ENCODE measurements at places on chromosomes 11 and 22.

GRCh38 chr11:95499516-95500135 is 268.6 kb upstream of the SESN3 start:
- no peak for DNase-seq

GRCh38 chr11:92810423-92811064 is 158.9 kb upstream of the MTNR1B start:
- DNase-seq, result no peak

DNA sequence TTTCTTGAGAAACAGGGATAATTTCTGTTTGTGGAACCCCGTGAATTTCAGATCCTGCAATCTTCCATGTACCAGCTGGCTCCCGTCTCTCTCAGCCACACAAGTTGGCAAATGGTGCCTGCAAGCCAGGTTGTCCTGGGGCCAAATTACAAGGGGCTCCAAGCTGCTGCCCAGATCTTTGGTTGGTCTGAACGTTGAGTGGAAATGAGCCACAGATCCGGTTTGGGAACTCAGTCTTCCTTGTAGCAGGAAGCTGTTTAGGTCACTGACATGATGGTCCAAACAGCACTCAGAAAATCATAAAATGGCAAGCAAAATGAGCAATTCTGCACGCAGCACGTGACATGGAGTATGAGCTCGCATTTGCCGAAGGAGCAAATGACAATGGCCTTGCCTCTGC is 1496.4 kb downstream of the TBC1D22A start:
- DNase-seq, result no peak

DNA sequence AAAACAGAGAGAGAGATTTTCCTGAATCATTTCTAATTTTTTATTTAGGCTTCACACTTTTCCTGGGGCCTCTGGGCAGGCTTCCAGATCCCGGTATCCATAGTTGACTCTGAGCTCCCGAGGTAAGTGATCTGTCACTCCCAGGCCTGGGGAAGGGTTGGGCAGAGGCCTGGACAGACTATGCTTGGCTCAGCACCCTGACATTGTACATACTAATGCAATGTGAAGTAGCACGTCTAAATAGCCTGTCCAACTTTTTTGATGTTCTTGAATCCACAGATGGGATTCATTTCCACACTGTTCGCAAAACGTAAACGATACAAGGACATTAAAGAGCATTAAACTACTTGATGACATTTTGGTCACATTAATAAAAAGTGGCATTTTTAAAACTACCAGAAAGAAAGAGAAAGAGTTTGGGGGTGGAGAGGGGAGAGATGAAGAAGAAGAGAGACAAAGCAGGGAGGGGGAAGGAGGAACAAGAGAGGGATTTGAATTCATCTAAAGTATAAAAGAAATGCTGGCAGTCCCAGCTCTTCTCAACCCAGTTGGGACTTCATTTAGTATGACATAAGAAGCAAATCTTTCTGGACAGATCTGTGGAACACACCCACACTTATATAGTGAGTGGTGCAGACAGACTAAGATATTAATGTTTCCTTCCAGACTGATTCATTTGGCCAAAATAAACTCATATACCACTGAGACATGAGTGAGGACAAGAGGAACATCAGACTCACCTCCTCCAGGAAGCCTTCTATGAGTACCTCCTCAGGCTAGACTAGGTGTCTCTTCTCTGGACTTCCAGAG is 514.2 kb downstream of the SOX6 start:
- no peak for DNase-seq

- DNase-seq, result no peak
These were observed 130.0 kb upstream of the BDNF start for GRCh38 chr11:27830206-27830605.

DNA sequence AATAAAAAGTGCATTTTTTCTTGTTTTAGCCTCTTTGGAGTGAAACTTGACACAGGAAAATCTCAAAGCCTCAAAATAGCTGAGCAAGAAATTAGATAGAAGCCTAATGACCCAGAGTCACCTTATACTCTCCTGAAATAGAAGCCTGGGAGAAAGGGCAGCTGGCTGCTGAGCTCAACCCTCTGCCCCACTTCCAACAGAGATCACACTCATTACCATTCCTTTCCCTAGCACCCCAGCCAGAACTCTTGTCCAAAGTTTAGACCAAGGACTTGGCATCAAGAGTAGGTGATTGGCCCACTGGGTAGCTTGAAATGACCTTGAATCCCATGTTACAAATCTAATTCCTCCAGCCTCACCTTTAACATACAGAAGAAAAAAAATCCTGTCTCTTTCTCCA is 62.7 kb upstream of the AMOTL1 start:
- DNase-seq, result no peak

GRCh38 chr11:84476581-84476980 is 1150.6 kb downstream of the DLG2 start:
- no peak for DNase-seq

- no peak for DNase-seq
These were observed 19.3 kb downstream of the RRP7A start for GRCh38 chr22:42500161-42500835.

DNA sequence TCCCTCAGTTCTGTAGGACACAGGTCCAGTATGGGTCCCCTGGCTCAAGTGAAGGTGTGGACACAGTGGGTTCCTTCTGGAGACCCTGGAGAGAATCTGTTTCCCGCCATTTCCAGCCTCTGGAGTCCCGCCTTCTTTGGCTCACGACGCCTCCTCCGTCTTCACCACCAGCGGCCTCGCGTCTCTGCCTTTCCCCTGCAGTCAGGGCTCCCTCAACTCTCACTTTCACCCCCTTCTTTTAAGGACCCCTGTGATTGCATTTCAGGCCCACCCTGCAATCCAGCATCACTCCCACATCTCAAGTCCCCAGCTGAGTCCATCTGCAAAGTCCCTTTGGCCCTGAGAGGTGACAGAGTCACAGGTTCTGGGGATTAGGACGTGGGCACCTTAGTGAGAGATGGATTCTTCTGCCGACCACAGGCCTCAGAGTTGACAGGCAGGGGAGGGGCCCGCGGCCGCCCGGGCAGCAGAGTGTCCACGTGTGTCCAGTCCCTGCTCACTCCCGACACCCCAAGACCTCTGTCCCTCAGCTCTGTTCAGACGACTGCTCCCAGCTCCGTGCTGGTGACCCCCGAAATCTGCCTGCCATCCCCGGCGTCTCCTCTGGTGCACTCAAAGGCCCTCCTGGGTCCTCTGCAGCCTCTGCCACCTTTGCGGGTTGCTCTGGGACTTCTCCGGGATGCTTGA is 36.9 kb upstream of the KRTAP5-7 start:
- no peak for DNase-seq

GRCh38 chr11:60953781-60954180 is 1.8 kb upstream of the SLC15A3 start:
- no peak for DNase-seq

GRCh38 chr11:111531687-111532364 is 8.7 kb upstream of the LAYN start:
- DNase-seq, result no peak

- no peak for DNase-seq
These were observed 1297.5 kb downstream of the LRRC4C start for GRCh38 chr11:40161854-40162410.

DNA sequence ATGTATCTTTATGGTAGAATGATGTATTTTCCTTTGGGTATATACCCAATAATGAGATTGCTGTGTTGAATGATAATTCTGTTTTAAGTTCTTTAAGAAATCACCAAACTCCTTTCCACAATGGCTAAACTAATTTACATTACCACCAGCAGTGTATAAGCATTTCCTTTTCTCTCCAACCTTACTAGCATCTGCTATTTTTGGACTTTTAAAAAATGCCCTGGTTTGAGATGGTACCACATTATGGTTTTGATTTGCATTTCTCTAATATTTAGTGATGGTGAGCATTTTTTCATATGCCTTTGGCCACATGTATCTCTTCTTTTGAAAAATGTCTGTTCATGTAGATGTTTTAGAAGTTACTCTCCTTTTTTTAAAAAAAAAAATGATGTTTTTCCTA is 142.0 kb downstream of the METTL15 start:
- no peak for DNase-seq

GRCh38 chr11:92865352-92865751 is 104.1 kb upstream of the MTNR1B start:
- DNase-seq, result no peak

DNA sequence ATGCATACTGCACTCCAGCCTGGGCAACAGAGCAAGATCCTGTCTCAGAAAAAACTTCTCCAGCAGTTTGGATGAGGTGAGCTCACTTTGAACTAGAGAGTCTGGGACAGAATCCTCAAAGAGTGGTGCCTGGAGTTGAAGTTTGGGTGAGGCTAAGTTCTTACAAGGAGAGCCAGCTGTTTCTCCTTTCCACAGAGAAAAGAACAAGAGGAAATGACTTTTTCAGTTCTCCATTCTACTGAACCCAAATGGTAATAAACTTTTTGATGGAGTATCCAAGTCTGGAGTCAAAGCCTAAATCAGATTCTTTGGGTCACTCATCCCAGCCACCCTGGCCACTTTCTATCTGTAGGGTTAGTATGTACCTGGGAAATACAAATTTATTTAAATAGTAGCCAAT is 102.7 kb downstream of the TRAF6 start:
- DNase-seq, result no peak

DNA sequence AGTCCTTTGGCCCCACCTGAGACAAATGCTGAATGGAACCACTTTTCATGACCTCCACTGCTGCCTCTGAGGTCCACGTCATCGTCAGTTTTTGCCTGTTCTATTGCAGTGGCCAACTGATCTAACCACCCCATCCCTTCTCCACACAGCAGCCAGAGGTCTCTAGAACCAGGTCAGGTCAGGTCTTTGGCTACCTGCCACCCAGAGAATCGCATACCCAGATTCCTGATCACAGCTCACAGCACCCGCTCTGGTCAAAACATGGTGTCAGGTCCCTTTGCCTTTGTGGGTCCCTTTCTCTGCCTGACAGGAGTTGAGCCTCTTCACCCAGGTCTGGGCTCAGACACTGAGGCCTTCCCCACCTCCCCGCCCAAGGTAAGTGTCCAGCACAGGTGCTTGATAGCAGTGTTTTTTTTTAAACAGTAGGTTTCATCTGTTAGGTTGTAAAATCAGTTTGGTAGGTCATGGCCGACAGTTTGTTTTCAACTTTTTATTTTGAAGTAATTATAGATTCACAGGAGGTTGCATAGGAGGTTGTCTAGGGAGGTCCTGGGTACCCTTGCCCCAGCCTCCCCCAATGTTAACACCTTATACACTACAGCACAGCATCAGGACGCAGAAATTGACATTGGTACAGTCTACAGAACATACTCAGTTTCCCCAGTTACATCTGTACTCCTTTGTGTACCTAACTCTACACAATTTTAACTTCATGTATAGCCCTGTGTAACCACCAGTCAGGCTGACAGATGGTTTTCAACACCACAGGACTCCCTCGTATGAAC is 6.9 kb downstream of the C22orf39 start:
- no peak for DNase-seq

Data from WERI-Rb-1 (cell line).